AG10803 (cell line): ENCODE measurements at places on chromosomes 11 and 22.
A peak's percentile ranks its signal among the peaks of the same experiment; 100 is the strongest.

- DNase-seq, result no peak
These were observed 44.4 kb downstream of the KMT5B start for GRCh38 chr11:68168694-68169093.

GRCh38 chr11:130160498-130161155, 1.0 kb downstream of the ST14 start:
- no peak for DNase-seq

- no peak for DNase-seq
These were observed 59.7 kb downstream of the SPON1 start for GRCh38 chr11:14022251-14022650.

- DNase-seq, result no peak
These were observed 251.6 kb downstream of the TBC1D22A start for GRCh38 chr22:47013861-47014635.

- no peak for DNase-seq
These were observed 967.5 kb downstream of the NTM start for GRCh38 chr11:132337819-132338416.

GRCh38 chr22:37370306-37370979, 56.8 kb downstream of the ELFN2 start:
- DNase-seq, result no peak

- no peak for DNase-seq
These were observed 342.3 kb upstream of the CCDC179 start for GRCh38 chr11:23202611-23203010.

DNA sequence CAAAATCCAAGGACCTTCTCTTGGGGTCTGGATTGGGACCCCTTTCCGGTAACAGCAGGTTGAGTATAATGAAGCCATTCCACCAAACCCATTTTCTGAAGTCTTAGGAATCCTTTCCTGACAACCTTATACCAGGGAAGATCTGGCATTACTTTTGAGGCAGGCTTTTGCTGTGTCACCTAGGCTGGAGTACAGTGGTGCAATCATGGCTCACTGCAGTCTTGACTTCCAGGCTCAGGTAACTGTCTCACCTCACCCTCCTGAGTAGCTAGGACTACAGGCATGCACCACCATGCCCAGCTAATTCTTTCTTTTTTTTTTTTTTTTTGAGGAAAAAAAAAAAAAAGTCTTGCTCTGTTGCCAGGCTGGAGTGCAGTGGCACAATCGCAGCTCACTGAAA, 55.8 kb upstream of the TREH start:
- no peak for DNase-seq

GRCh38 chr11:117919781-117920221, 9.4 kb downstream of the TMPRSS13 start:
- no peak for DNase-seq

GRCh38 chr11:18791969-18792628, 501 bp upstream of the PTPN5 start:
- no peak for DNase-seq

GRCh38 chr11:11985954-11986949, 22.2 kb downstream of the DKK3 start:
- no peak for DNase-seq

GRCh38 chr11:7435176-7435575, 50.1 kb upstream of the OLFML1 start:
- no peak for DNase-seq

- DNase-seq, result no peak
These were observed 1.8 kb downstream of the DCPS start for GRCh38 chr11:126305699-126306098.

GRCh38 chr22:43860831-43861230, 1.5 kb downstream of the SULT4A1 start:
- DNase-seq, result no peak

- DNase-seq, result peak; percentile 46
These were observed 89.1 kb downstream of the RPS6KA4 start for GRCh38 chr11:64447831-64448598.

GRCh38 chr11:20031155-20032001, 128.9 kb downstream of the DBX1 start:
- DNase-seq, result peak; percentile 97

GRCh38 chr11:88051396-88051795, 123.8 kb downstream of the RAB38 start:
- peak; percentile 3 for DNase-seq
